ENCODE measurements at places on chromosomes 5 and 9. TPM values are rescaled to one million over a fixed set of nuclear protein-coding genes. Genes with fewer than 3 reads are reported as not detected.

The AHRR gene
- polyA plus RNA-seq = 0.24 TPM

The PTTG1 gene
- polyA plus RNA-seq = 237 TPM

The QRFP gene
- polyA plus RNA-seq = not detected

The SGCD gene
- not detected for polyA plus RNA-seq

The TRAF1 gene
- polyA plus RNA-seq = 1.2 TPM

- DNase-seq = no peak
Observed at GRCh38 chr9:76572151-76572550, 113.2 kb downstream of the GCNT1 start.

- no peak for DNase-seq
Observed at GRCh38 chr9:135087489-135087792, at the start of gene OLFM1. OLFM1 (plus strand) TSS chr9:135087668; CDS start chr9:135087990, 322 bp downstream.

The CRHBP gene
- not detected for polyA plus RNA-seq

DNA sequence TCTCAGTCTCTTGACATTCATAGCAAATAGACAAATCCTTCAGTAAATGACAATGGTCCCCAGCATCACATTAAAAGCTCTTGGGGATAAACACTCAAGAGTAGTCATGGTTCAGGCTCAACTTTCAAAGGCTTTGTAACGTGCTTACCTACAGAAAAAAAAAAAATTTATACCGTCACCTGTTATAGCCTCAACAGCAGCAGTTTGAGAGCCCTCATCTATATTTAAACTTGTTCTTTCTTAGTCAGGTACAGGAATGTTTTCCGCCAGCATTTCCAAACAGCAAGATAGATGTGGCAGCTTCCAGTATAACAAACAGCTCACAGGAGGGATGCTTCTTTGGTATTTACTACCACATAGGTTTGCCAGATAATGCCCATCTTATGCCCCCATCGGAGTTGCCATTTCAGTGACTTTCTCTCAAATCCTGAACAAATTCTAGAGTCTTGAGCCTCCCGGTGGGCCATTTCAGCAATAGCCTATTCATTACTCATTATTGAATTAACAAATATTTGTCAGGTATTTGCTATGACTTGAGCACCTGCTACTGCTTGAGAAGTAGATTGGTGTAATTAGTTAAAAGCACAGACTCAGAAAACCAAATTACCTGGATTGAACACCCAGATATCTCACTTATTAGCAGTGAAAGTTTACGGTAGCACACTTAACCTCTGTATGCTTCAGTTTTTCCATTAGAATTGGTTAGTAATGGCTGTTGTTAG is 470.0 kb downstream of the EBF1 start:
- no peak for DNase-seq

The SLC28A3 gene
- polyA plus RNA-seq = 1.1 TPM

GRCh38 chr5:17018871-17019270 is 82.8 kb upstream of the MYO10 start:
- no peak for DNase-seq

DNA sequence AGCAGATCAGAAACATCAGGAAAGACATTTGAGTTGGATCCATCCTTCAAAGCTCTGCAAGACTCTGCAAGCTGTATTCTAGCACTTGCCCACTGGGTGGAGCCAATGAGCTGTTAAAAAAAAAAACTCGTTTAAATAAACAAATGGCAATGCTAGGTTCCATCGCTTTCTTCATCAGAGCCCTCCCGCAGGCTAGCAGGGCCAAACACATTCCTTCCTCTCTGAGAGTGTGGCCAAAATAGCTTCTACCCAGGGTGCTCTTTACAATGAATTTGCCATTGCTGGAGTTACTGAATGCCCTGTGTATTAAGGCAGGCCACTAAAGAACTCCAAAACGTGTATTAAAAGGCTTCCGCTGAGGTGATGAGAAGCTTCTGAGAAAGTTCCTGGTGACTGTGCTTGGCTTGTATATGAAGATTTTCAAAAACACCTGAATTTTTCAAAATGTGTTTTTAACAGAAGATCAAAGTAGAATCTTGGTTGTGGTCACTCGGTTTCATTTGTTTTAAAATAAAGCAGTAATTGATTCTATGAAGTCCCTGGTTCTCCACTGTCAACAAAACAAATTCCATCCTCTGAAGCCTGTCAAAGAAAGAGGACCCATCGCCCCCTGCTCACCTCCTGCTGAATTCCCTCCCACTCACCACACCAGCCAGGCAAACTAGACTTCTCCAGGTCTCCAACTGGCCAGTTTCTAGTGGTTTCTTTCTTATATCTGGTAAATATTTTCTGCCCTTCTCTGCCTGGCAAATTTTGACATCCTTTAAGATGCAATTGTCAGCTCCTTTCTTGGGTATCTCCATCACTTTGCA is 36.5 kb upstream of the EQTN start:
- DNase-seq = peak; percentile 42

GRCh38 chr9:30524311-30524710 is 1860.1 kb upstream of the ACO1 start:
- DNase-seq = no peak

DNA sequence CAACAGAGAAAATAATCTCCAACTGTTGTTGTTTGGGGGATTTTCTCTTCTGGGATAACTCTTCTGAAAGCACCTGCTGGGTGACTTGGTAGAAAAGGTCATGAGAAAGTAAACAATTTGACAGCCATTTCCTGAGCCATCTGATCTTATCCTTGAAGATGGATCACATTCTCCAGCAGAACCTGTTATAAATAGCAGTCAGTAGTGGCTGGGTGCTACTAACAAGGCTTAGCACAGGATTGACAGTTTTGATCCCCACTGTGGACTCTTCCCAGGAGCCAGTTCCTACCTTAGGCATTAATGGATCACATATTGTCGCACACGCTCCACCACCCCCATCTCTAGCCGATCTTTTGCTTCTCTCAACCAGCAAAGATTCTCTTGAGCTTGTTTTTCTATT is 220.2 kb downstream of the PLK2 start:
- no peak for DNase-seq

DNA sequence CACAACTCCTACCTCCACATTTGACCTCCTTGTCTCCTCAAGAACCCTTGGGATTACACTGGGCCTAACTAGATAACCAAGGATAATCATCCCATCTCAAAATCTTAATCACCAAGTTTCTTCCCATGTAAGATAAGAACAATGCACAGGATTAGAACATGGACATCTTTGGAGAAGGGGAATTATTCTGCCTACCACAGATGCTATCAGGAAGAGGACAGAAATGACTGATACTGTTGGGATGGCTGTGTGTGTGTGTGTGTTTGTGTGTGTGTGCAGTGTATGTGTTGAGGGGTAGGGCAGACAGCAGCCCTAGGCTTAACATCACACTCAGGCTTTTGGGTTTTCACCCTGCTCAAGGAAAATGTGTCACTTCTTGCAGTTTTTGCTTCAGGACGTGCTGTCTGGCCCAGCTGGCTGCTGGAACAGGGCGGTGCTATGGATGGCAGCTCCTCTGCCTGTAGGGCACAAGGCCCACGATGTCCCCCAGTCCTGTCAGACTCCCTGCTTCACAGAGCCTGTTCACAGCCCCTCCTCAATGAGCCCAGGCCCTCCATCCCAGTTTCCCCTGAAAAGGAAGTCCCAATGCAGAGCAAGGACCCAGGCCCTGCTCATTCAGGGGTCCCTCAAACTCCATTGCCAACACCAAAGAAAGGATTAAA is 7.7 kb downstream of the CA9 start:
- no peak for DNase-seq

DNA sequence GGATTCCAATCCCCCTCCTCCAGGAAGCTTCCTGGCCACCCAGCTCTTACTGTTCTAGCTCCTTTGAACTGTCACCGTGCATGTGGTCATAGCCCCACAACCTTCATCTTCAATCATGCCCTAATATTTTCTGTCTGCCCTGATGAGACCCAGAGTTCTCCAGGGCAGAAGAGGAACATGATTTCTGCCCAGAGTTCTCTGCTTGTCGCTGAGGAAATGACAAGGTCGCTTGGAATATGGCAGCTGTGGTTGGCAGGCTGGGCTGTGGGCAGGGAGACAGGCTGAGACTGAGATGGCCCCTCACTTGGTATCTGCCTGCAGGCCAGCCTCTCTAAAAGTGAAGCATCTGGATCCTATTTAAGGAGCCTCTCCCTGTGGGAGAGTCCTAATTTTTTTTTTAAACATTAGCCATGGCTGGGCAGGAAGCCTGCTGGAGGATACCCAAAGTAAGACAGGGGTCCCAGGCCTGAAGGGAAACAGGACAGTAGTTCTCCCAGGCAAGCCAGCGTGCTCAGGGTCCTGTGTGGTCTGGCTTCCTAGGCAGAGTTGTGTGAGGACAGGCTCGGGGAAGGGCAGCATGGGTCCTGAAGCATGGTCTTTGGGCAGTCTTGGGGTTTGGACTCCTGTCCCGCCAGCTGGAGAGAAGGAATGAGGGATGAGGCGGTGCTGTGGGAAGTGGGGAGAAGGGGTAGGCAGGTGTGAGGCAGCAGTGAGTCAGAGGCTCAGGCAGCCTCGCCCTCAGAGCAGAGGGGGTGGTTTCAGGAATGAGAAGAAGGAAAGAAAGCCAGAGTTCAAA is 242.1 kb downstream of the FSTL4 start:
- DNase-seq = no peak

The TOR2A gene
- polyA plus RNA-seq = 2.3 TPM

DNA sequence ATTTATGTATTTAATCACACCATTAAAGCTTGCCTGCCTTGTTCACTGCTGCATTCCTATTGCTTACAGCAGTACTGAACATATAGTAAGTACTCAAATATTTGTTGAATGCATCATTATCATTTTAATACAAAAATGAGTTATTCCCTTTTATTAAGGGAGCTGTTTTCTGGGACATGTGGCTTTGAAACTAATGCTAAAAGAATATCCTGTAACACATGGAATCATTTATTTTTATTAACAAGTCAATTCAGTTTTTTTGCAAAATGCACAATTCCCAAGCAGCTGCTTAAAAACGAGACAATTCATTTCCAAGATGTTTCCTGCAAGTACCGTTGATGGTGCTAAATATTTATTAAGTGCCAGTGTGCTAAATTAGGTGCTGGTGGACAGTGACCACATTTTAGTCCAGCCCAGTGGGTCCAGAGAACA is 148.3 kb upstream of the NR3C1 start:
- no peak for DNase-seq

GRCh38 chr5:5499442-5499841 is 77.0 kb downstream of the ICE1 start:
- no peak for DNase-seq

GRCh38 chr9:123011878-123012528 is 21.5 kb upstream of the GPR21 start:
- no peak for DNase-seq

The KLHL3 gene
- polyA plus RNA-seq = 2.5 TPM

DNA sequence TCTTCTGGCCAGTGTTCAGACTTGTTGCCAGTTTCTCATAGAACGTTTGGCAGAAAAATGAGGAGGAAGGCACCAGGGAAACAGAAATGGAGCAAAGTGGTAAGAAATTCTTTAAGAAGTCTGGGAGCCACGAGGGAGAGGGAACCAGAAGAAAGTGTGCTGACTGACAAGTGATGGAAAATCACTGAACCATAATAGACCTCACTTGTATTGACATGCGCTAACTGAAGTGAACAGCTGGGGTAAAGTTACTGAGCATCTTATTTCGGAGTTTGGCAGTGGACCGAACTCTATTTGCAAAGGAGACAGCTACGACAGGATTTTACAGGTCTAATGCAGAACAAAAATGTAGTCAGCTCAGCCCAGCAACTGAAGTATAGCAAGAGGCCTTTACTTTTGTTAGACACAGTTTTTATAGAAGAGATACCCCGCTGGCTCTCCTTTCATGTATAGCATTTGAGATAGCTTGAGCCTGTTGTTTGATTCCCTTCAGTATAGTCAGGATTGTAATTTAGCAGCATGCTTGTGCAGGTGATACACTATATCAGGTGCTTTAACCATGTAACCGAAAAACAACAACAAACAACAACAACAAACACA is 53.6 kb downstream of the HMHB1 start:
- DNase-seq = no peak
